Cortex of kidney (tissue), 1 donor: ENCODE measurements at places on chromosomes 3 and 15.

- DNase-seq = no peak
Observed at GRCh38 chr15:61250613-61251012, 21.5 kb upstream of the RORA start.

- no peak for DNase-seq
Observed at GRCh38 chr3:78908236-78908635, 859.6 kb downstream of the ROBO1 start.

DNA sequence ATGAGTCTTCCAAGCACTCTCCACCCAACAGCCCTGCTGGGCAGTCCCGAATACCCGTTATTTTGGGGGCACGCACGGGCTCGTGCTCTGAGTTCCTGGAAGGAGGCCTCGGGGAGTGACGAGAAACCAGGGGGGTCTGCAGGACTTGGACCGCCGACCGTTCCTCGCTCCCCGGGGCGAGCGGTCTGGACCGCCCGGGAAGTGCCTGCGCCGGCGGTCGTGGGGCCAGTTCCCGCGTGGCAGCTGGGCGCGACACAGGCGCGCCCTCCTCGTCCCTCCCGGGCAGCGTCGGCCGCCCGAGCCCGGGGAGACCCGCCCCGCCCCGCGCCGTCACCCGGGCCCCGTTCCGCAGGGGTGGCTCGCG is 387 bp downstream of the GNB4 start:
- no peak for DNase-seq

DNA sequence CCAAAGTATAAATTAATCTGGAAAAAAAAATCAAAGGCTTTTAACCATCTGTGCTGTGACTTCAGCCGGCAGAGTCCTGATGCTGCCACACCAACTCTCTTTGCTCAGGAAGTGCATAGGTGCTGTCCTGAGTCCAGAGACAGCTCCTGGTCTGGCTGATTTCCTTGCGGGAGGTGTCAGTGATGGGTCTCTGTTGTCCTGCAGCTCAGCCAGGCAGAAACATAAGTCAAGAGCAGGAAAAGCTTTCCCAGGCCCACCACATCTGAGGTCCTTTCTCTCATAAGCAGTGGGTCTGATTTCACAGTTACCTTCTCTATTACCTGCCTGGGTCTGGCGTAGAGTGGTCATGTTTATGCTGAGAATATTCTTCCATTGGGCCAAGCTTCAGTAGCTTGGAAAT is 19.4 kb downstream of the CHST2 start:
- no peak for DNase-seq

- DNase-seq = no peak
Observed at GRCh38 chr15:69881766-69882165, 216.0 kb downstream of the TLE3 start.

DNA sequence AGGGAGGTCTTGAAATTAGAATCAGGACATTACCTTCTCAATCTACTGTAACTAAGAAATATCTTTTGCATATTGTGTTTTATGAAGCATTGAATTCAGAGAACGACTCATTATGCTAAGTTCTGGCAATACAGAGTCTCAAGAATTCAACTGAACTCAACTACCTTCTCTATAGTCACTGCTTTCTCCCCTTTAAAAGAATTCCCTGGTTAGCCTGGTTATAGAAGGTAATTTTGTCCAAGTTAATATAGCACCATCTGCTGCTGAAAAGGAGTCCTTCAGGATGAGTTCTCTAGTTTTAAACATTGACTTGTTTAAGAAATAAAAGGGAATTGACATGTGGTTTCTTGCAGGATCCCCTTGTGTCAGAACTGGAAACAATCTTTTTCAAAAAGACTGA is 60.2 kb downstream of the IL16 start:
- no peak for DNase-seq

GRCh38 chr15:95973566-95974256 is 356.8 kb upstream of the NR2F2 start:
- no peak for DNase-seq

- DNase-seq = no peak
Observed at GRCh38 chr3:143613226-143613625, 235.0 kb downstream of the SLC9A9 start.

GRCh38 chr3:5296362-5296761 is 108.9 kb downstream of the EDEM1 start:
- no peak for DNase-seq

DNA sequence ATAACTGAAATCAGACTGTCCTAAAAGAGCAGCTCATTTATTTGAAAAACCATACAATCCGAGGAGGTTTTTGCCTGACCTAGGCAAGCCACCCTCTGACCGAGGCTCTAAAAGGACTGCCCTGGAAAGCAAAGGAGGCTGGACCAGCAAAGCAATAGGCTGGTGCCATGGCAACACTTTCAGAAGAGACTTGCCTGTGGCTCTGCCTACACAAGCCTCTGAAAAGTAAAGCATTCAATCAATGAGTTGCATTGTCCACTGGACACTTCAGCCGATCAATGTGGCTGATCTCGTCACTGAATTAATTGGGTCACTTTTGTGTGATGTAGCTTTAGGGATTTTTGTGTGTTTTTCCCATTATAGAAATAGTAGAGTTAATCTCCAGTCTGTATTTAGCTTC is 99.1 kb upstream of the SEMA6D start:
- DNase-seq = no peak

DNA sequence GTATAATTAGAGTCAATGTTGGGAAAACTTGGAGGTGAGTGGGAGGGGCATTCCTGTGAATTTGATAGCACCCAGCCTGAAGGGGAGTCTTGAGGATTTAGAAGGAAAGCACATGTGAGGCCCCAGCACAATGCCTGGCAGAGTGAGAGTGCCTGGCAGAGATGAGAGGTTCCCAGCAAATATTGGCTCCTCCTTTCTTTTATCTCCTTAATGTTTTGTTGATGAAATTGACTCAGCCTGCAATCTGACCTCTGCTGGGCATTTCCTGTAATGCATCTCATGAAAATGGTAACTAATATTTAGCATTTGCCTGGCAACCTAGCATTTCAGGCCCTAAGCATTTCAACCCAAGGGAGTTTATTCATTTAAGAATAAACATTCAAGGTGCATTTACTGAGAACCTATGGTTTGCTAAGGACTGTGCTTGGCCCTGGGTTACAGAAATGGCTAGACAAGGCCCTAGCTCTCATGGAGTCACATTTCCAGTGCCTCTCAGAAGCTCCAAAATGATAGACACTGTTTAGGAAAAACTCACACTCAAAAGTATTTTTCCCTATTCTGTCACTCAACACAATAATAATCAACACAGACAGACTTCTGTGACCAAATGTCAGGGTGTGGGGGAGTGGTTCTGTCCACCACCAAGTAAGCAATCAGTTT is 19.0 kb downstream of the PDHB start:
- no peak for DNase-seq

- DNase-seq = no peak
Observed at GRCh38 chr15:73021139-73021621, 31.1 kb upstream of the NEO1 start.

DNA sequence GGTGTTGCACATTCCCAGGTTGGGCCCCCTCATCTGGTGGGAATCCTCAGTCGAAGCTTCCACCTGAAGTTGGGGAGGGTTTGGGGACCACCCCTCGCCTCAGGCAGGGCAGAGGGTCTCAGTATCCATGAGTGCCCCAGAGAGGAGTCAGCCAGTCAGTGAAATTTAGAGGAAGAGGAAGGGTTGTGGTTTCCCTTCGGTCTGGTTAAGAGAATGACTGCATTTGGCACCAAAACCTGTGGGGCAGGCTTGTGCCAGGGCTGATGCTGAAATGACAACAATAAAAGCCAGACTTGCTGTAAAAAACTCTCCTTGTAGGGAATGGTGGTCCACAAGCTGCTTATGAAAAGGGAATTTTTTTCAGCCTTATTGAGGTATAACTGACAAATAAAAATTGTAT is 22.6 kb downstream of the LMCD1 start:
- DNase-seq = no peak
